ENCODE measurements at places on chromosomes 2 and 18.

- DNase-seq, result no peak
Observed at GRCh38 chr2:71695235-71696120, 242.1 kb downstream of the DYSF start.

GRCh38 chr2:45992021-45992740 lies 305.0 kb upstream of the EPAS1 start:
- peak; percentile 74 for DNase-seq

DNA sequence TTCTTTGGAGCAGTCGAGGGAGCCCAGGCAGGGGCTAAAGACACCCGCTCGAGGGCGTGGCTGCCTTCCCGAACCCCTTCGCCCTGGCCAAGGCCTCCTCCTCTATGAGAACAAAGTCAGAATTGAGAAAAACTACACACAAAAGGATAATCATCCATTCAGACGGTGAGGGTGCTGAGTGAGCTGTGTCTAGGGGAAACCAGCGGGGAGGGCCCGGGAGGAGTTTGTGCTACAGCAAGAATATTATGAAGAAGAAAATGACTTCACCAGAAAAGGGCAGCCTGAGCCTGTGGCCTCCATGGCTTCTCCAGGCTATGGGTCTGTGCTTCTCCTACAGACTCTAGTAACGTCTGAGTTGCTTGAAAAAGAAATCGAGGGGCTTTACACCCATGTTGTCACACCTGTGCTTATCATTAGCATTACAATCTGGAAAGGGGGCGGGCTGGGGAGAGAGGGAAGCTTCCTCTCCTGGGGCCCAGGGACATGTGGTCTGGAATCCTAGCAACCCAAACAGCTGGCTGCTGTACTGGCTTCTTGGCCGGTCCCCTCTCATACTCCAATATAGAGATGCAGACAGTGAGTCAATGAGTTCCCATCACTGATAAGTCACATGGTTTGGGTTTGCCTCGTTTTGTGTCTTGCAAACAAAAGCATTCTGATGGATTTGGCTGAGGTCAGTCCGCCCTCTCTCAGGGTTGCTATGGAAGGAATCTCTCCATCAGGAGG lies 52.0 kb upstream of the ARL4C start:
- no peak for DNase-seq

GRCh38 chr2:33655626-33656320 lies 56.7 kb upstream of the FAM98A start:
- DNase-seq, result peak; percentile 88

GRCh38 chr2:111178296-111178695 lies 57.6 kb downstream of the BCL2L11 start:
- no peak for DNase-seq

DNA sequence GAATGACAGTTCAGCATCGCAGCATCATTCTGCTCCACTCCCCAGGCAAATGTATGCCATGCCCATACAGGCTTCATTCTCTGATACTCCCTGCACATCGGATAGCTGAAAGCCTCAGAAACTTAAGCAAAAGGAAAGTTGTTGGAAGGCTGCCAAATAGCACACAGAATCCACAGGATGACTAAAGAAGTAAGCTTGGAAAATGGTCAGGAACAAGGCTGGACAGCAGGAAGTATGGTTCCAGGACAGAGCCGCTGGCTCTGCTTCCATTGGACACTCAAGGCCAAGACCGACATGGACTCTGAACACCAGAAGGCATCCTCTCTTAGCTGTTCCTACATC lies 256.5 kb downstream of the CDH20 start:
- DNase-seq, result peak; percentile 57

GRCh38 chr2:236171680-236172254 lies 3.6 kb upstream of the GBX2 start:
- DNase-seq, result no peak
